ENCODE measurements at places on chromosomes 2 and 18.

DNA sequence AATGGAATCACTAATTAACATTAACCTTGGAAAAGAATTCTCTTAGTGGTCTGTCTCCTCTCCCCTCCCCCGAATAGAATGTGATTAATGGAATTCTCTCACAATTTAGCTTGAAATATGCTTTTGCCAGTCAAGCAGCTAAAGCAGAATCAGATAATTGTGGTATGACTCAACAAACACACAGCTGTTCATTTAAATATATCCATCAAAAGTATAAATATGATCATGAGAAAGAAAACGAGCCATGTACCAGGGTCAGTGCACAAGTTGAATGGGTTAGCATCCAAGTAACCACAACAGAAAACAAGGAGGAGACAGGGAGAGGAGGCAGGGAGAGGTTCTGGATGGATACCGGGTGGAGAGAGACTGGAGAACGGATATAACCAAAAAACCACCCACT lies 66.9 kb downstream of the ACVR1 start:
- DNase-seq, result no peak

DNA sequence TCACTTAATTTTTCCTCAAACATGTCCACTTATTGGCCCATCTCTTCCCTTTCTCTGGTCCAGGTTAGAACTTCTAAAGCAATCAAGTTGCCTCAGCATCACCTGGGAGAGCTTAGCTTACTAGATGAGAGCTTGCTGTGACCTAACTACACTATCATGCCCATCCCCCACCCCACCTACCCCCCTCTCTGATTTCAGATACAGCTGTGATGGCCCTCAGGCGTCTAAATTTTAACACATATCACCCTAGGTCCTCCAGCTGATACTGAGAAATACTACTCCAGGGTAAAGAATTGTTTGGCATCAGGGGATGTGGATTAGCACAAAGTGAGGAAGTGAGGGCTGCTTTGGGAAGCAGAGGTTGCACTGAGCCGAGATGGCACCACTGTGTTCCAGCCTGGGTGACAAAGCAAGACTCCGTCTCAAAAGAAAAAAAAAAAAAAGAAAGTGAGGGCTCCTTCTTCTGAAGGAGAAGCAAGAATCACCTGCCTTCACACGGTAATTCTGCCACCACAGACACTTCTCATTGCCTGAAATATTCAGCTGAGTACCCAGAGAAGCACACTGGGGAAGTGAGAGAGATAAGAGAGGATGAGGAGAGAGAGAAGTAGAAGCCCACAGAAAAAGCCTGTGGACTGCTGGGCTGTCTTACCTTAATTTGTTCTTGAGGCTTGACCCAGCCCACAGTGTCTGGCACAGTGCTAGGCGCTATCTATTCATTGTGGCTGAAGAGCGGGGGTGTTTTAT lies 263.4 kb downstream of the ASXL3 start:
- DNase-seq, result no peak

GRCh38 chr18:42231796-42232195 lies 276.8 kb downstream of the PIK3C3 start:
- DNase-seq, result no peak

DNA sequence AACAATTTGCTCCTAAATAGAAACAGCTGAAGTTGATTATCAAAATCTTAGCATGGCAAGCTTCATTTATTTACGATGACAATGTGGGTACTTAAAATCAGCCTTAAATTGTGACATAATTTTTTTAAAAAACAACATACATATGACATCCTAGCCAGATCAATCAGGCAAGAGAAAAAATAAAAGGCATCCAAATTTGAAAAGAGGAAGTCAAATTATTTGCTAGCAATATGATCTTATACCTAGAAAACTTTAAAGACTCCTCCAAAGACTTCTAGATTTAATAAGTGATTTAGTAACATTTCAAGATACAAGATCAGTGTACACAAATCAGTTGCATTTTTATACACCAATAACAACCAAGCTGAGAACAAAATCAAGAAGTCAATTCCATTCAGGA lies 14.3 kb upstream of the PPP3R1 start:
- DNase-seq, result no peak

GRCh38 chr2:5983511-5984272 lies 291.5 kb downstream of the SOX11 start:
- DNase-seq, result no peak

GRCh38 chr18:48135436-48135966 lies 205.0 kb upstream of the SMAD2 start:
- DNase-seq, result no peak

GRCh38 chr2:117128461-117128860 lies 686.0 kb upstream of the DDX18 start:
- no peak for DNase-seq

GRCh38 chr2:11985817-11986566 lies 239.6 kb downstream of the LPIN1 start:
- DNase-seq, result no peak

DNA sequence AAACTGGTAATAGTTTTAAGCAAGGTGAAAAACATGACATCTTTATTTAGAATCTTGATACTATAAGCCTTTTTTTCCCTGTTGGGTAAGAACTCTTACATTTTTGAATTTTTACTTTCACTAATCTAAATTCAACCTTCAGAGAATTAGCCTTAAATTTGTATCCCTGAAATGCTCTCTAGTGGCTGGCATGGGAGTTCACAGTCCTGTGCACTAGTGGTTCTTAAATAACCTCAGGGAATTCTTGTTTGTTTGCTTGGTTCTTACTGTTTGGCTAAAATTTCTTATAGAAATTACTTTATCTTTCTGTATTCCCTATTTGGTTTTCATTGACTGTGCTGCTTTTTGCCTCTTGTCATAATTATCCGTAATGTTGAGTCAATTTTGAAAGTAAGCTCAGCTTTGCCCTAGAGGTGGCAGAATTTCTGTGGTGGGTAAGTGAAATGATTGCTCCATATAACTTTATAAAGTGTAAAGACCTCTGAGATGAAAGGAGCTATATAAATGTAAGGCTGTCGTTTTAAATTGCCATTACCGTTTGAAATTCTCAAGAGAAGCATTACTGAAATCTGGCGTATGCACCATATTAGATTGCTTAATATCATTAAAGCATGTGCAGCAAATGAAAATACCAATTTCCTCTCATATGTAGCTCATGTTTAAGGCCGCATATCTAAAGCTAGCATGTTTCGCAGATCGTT lies 391.3 kb upstream of the FIGN start:
- DNase-seq, result peak; percentile 15

GRCh38 chr18:77343846-77344510 lies 94.3 kb downstream of the GALR1 start:
- DNase-seq, result no peak

GRCh38 chr2:197092431-197092830 lies 165.9 kb upstream of the PGAP1 start:
- DNase-seq, result peak; percentile 73

GRCh38 chr2:64950226-64951160 lies 38.7 kb upstream of the SLC1A4 start:
- DNase-seq, result no peak

All from tongue (tissue), 3 donors.